Kidney glomerular epithelial cell (primary cell): ENCODE measurements at places on chromosomes 6 and 20.

DNA sequence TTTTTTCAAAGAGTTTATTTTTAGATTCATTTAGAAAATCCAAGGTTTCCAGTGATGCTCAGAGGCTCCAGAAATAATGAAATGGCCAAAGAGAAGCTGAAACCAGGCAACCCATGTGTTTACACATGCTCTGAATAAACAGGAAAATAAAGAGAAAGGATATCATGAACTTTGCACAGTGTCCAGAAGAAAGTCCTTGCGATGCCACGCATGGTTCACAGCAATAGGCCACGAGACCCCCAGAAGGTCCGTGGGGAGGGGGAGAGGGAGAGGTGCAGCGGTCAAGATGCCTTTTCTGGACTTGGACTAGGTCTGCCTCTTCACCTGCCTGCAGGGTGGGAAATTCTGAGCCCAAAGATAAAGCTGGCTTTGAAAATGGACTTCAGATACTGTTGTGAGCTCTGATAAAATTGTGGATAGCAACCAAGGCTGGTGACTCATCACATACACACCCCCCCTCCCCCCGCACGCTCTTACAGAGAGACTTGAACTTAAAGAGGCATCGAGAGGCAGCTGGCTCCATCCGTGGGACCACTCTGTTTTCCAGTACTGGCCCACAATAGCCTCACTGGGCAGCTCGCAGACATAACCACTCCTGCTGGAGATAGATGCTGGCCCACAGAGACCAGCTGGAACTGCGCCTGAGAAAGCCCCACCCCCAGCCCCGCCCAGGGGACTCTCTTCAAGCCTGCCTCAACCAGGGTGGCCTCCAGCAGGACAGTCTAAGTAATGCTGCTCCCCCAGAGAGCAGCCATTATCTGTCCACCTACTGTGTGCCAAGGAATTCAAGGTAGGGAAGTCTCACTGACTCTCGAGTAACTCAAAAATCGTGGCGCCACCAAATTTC is 21.2 kb upstream of the NFATC2 start:
- peak; percentile 45 for DNase-seq

- peak; percentile 76 for DNase-seq
Measured at GRCh38 chr6:26152226-26153101, 65.2 kb downstream of the HFE start.

DNA sequence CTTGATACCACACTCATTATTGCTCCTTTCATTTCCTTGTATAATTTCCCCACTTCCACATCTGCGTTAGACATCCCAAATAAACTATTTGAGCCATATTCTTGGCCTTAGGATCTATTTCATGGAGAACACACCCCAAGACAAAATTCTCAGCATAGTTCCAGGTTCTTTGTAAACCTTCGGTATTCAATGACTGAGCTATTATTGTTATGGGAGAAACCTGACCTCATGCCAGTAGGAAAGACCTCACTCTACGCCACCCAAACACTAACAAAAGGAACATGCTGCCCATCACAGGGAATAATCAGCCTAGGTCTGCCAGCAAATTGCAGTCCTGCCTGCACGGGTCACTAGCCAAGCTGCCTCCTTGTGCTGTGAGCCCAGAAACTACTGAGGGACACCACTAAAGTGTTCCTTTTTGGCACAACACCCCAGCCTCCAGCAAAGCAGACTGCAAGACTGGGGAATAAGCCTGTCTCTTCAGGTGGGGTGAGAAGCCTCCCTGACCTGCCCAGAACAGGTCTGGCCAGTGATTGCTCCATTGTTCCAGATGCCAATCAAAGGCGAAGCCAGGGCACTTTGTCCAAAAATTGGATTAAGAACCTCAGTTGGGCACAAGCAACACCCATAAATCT is 371.8 kb downstream of the MAFB start:
- no peak for DNase-seq

- DNase-seq: no peak
Measured at GRCh38 chr20:22429175-22430153, 154.9 kb downstream of the FOXA2 start.

- DNase-seq: no peak
Measured at GRCh38 chr20:58883241-58883691, 30.8 kb downstream of the GNAS start.

GRCh38 chr6:157047328-157047727 is 270.1 kb downstream of the ARID1B start:
- DNase-seq: no peak

GRCh38 chr6:138432063-138432356 is 28.0 kb downstream of the HEBP2 start:
- DNase-seq: no peak

- no peak for DNase-seq
Measured at GRCh38 chr6:158539881-158540280, 20.0 kb upstream of the TMEM181 start.

GRCh38 chr6:30626484-30627366 is at the start of gene ATAT1:
TSS of gene ATAT1 (plus strand) at chr6:30626874.
- DNase-seq: peak; percentile 49

GRCh38 chr6:154230393-154230792 is 126.2 kb downstream of the IPCEF1 start:
- no peak for DNase-seq

DNA sequence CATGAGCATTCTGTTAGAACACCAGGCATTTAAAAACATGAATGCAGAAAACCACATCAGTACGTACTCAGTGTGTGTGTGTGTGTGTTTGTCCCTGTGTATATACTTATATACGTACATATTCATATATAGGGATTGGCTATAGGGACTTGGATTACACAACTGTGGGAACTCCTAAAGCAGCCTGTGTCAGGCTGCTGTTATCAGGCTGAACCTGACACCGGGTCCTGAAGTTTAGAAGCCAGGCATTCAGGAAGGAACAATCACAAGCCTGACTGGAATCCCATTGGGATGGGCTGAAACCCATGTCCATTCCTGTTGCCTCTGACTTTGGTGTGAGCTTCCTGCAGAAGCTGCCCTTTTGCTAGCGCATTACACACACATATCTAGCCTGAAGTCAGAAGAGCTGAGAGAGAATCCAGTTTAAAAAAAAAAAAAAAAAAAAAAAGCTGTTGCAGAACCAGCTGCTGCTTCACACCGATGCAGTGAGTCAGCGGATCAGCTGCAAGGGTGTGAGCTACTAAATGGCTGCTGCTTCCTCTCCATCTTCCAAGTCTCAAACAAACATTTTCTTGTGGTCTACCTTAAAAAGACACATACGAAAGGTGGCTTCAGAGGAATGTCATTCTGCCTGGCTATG is 348.1 kb downstream of the THBS2 start:
- no peak for DNase-seq

GRCh38 chr20:39358052-39358451 is 395.9 kb downstream of the DHX35 start:
- no peak for DNase-seq

DNA sequence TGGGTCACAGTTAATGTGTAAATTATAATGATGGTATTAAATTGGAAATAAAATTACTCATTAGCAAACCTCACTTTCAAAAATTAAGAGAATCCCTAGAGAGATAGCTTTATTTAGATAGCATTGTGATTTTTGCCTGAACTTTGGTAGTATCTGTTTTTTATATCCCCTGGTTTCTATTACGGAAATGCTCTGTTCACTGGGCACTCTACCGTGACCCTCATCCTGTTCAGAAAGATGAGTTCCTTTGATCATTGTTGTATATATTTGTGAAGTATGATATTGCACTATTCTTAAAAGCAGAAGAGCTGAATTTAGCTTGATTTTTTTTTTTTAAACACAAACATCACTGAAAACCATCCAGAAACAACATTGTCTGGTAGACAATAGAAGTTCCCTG is 1143.8 kb upstream of the MAP3K7 start:
- no peak for DNase-seq

DNA sequence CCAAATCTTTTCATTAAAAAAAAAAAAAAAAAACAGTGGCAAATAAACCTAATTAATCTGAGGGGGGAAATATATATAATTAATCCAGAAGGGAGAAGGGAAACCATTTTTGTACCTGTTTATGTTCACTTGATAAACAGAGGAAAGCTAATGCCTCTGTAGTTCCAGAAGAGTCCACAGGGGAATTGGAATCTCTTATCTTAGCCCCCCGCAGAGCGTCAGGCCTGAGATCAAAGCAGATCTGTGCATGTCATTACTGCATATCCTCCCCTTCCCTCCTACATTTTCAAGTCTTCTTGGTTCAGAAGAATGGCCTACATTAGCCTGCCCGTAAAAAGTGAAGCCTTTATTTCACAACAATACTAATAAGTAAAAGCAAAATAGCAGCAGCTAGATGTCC is 157.2 kb downstream of the PTPRT start:
- no peak for DNase-seq

GRCh38 chr6:74731204-74731603 is 474.6 kb downstream of the COL12A1 start:
- DNase-seq: no peak

- no peak for DNase-seq
Measured at GRCh38 chr6:110841266-110841665, 26.0 kb upstream of the CDK19 start.

- peak; percentile 8 for DNase-seq
Measured at GRCh38 chr6:3259491-3259958, 778 bp downstream of the PSMG4 start.

DNA sequence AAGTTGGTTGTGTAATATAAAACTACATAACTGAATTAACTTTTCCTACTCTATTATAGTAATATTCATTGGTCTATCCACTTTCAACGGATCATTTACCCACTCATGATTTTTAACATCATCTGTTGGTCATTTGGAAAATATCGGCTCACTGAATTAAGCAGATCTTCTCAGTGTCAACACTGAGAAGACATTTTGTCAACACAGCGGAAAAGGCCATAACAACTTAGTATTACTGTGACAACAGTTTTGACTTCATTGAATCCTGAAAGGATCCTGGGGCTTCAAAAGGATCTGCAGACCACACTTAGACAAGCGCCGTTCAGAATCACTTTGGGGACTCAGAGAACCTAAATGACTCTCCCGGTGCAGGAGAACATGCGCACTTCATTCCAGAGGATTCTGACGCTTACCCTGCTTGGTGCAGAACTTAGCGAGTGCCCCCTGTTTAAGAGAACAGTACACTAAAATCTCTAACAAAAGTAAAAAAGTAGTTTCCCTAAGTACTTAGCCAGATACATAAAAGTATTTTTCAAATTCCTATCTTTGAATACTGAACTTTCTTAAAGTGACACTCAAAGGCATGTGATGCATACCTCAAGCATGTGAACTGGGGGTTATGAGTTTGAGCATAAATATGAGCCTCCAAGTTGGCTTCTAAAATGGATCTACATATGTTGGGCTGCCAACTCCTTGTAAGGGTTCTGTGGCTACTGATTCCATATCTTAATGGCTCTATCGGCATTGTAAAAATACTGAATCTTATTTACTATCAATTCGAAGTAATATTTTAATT is 4.0 kb downstream of the ZBTB2 start:
- DNase-seq: no peak

DNA sequence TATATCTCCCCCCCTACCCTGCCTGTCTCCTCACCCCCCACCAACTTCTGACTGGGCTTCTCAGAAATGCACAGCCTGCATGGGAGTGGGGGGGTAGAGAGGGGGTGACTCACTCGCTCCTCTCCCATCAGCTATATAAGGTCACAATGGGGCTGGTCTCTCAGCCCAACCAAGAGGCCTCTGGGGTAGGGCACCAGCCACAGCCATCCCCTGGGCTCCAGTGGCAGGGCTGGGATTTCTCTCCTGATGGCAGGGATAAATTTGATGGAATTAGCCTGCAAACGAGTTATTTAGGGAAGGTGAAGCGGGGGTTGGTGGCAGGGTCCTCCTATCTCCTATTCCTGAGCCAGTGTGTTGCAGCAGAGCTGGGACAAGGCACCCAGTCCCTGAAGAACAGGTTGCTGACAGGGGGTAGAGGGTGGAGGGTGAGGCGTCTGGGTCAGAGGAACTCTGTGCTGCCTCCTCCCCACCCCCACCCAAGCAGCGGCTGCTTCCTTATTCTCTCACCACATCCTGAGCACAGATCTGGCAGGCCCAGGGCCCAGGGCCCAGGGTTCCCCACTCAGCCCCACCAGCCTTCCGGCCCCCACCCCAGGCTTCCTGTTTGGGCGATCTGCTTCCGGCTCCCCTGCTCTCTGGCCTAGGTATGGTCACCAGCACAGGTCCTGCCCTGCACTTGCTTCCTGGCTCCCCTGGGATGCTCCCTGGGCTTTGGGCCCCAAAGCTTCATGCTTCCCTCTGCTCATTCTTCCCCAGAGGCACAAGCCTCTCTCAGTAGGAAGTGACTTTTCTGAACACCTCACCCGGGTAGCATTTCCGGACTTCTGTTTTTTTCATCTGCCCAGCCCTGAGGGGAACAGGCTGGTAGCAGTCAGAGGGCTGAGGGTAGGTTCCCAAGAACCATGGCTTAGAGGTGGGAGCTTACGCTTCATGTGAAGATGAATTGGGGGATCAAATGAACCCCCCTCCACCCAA is 4.0 kb downstream of the PPP1R18 start:
- peak; percentile 65 for DNase-seq

DNA sequence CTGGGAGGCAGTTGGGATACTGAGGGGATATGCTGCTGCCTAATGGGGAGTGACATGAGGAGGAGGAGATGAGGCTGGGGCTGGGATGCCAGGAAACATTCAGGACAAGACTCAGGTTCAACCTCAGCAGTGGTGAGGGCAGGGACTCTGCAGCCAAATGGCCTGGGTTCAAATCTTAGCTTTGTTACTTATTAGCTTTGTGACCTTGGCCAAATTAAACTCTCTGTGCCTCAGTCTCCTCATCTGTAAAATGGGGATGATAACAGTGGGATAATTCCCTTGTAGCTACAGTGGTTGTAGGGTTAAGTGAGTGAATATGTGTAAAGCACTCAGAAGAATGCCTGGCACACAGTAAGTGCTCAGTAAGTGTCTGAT is 1.9 kb downstream of the PI16 start:
- no peak for DNase-seq

DNA sequence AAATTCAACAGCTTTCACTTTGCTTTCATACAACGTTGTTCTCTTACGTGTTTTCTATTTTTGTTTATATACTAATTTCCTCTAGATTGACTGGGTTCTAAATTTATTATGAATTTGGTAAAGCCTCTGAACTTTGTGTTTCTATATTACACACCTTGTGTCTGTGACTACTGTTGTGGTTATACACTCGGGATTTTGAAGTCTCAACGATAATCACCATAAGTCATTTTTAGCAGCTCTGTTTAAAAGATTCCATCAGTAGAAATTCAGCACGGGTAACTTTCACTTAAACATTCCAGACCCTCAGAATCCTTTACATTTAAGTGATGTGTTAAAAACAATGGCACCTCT is 31.8 kb upstream of the HBS1L start:
- no peak for DNase-seq

GRCh38 chr6:114327074-114327473 is 15.7 kb downstream of the HS3ST5 start:
- no peak for DNase-seq
